ENCODE measurements at places on chromosomes 7 and 10.

DNA sequence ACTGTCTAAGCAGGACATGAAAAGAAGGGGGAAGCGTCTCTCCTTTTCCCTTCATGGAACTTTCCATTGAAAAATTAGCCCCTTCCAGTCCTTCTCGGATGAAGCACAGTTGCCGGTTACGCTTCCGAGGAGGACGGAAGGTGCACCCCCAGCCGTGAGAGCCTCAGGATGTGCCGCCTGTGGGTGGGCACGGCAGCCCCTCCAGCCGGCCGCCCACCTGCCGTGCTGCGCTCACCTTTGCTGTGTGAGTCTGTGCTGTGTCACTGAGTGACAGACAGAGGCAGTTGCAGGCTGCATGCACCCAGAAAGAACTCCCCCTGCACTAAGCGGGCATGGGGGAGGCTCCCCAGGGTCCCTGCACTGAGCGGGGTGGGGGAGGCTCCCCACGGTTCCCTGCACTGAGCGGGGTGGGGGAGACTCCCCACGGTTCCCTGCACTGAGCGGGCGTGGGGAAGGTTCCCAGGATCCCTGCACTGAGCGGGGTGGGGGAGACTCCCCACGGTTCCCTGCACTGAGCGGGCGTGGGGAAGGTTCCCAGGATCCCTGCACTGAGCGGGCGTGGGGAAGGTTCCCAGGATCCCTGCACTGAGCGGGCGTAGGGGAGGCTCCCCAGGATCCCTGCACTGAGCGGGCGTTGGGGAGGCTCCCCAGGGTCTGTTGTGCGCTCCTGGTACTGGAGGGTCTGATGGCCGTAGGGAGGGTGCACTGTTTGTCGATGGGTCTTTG lies 74.2 kb downstream of the DNAJB6 start:
- no peak for DNase-seq

DNA sequence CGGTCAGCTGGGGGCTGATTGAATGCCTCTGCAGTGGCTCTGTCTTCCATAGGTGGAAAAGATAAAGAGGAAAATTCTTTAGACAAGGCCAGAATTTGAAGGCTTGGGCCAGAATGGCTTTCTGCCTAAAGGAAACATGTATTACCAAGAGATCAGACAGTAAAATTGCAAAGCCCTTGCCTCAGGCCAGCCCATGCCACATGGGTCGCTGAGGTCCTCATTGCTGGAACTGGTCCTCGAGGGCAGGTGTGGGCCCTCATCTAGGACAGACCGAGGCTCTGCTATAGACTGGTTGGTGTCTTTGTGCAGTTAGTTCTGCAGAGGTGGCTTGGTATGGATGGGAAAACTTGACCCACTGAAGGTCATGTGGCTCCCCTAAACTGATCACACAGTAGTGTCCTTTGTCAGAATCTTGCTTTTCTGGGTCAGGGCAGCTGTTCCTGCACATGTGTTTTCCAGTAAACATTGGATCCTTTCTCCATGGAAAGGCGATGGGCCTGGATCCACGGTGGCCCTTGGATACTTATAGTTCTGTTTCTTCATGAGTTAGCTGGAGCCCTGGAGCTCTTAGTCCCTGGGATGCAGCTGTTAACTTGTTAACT lies 80.4 kb downstream of the TMEM178B start:
- no peak for DNase-seq

GRCh38 chr7:150988230-150989226 lies 2.3 kb upstream of the NOS3 start:
- no peak for DNase-seq

- DNase-seq = no peak
These were observed 4.6 kb upstream of the SLC13A1 start for GRCh38 chr7:123204206-123204835.

DNA sequence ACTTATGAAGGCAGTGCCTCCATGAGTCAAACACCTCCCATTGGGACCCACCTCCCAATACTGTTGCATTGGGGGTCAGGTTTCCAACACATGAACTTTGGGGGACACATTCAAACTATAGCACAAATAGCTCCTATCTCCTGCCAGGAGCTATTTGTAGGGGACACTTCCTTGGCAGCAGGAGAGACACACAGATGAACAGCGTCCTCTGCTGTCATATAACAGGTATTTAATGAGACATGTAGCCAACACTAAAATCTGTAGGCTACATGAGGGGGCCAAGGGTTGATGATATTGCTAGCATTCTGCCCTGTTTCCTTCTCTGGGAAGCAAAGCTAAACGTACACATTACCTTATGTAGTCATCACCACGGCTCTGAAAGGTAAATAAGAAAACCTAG lies 2.6 kb upstream of the GPR26 start:
- DNase-seq = no peak

DNA sequence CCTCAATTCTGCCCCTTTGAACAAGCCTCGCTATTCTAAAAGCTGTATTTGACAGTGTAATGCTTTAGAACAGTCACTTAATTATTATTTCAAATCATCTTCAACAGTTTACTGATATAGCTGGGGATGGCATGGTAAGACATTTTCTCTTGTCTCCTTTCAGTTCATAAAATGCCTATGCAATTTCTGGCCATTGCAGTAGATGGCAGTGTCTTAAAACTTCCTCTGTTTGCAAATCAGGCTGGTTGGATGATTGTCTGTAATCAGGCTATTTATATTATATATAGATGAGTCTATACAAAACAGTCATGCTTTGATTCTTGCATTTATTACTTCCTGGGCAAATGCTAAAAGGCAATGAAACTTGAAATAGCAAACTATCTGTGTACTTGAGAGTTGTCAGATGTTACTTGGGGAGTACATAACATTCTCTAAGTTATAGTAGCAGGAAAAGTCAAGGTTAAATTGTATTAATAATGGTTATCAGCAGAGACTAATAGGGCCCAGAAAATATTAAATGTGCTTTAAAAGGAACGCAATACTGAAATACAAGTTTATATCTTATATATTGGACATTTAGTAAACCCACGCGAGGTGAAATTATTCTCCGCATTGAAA lies 55.5 kb upstream of the LHFPL3 start:
- DNase-seq = peak; percentile 30

- DNase-seq = peak; percentile 54
These were observed 25.4 kb upstream of the CALU start for GRCh38 chr7:128713794-128714193.

GRCh38 chr7:139602143-139602722 lies 78.7 kb downstream of the CLEC2L start:
- peak; percentile 47 for DNase-seq

DNA sequence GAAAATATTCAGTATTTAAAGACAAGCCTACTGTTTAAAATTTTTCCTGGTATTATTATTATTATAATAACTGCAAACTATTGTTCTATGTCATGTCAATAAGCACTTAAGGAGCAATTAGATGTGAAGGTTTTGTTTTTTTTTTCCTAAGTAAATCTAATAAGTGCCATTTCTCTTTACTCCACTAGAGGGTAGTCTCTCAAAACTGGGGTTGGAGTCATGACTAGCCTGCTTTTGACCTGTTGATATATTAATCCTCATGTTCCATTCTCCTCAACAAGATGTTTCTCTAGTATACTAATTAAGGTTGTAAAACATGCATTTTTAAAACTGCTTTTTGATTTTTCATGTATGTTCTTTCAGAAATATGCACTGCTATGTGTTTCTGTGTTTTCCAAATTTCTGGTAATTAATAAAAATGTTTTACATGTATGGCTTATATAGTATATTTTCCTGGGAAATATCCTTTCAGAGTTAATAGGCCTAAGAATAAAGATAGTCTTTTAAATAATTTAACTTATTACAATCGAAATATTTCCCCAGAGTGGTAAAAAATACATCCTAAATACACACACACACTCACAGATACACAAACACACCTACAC lies 1.0 kb upstream of the LRRN3 start:
- DNase-seq = peak; percentile 57

- DNase-seq = no peak
These were observed 283.0 kb downstream of the TCF7L2 start for GRCh38 chr10:113232928-113233511.

DNA sequence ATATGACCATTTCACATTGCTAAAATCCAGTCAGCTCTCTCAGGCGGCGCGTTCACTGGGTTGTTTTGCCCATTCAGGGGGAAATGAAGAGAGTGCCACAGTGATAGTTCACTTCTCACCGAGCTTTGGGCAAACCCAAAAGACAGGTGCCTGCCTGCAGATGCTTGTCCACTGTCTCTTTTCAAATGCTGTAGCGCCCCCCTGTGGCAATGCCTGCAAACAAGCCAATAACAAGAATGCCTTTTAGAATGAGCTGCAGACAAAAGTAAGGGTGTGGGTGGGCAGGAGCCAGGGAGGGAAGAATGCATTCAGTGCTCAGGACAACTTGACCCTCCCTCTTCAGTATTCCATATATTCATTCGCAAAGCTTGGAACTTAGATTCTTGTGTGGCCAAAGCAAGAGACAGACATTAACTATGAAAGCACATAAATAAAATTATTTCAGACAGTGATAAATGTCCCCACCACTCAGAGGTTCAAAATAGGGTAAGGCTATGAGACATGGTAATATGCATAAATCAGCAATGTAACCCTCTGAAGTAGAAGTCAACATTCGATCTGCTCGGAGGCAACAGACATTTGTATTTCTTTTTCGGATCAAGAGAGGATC lies 86.9 kb downstream of the JAZF1 start:
- peak; percentile 45 for DNase-seq

- DNase-seq = no peak
These were observed 129.2 kb downstream of the KCND2 start for GRCh38 chr7:120402079-120402767.

DNA sequence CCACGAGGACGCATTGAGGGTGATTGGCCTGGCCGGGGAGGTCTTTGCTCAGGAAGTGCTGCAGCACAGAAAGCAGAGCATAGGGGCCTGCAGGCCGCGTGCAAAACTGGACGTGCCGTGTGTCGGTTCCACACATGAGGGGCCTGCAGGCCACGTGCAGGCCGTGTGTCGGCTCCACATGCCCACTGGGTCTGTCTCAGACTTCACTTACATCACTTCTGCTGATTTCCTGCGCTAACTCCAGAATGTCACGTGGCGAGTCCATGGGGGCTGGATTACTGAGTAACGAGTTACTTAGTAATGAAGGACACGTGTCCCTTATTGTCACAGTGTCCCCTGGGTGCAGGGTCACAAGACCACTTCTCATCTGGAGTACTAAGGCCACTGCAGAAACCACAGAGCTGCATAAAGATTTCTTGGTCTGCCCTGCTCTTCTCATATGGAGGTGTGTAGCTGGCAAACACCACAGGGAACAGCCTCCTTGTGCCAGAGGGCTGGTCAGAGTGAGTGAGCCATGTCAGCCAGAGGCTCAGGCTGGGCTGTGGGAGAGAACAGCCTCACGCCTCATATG lies 60.8 kb downstream of the GDI2 start:
- no peak for DNase-seq

DNA sequence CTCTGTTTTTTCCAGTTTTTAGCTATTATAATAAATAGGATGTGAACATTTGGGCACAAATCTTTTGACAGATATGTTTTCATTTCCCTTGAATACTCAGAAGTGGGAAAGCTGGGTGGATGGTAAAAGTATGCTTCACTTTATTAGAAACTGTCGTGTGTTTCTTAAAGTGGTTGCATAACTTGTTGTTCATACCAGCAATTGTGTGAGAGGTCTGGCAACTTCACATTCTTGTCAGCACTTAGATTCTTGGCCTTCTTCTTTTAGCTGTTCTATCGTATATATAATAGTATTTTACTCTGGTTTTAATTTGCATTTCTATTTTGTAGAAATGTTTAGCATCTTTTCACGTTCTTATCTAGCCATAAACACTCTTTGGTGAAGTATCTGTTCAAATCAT lies 894.4 kb downstream of the KCNMA1 start:
- DNase-seq = no peak

DNA sequence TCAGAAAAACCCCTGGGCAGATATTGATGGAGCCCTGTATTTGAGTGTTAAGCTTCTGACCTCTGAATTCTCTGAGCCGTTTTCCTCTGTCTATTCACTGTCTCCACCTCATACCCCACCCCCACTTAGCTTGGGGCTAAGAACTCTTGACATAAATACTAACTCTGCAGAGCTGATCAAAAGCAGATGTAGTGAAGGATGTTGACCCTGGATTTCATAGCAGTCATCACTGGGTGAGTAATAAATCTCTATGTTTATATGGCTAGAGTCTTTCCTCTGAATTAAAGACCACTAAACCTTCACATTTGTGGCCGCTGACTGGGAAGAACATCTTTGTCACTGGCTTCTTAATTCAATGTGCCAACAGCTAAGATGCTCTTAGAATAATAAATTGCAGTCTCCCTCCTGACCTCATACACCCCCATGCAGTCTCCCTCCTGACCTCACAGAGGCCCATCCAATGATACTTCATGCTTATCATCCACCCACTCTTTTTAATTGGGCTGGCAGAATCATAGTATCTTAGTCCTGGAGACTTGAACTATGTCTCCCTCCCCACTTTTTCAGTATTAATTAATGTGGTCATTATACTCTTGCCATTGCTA lies 78.0 kb upstream of the MACROH2A2 start:
- DNase-seq = no peak
